ENCODE measurements at places on chromosomes 2 and 18. TPM values are rescaled to one million over a fixed set of nuclear protein-coding genes. Genes with fewer than 3 reads are reported as not detected.

The BCL11A gene
- 0.11 TPM for total RNA-seq

The CYS1 gene
- total RNA-seq = 13.8 TPM

The LRRTM4 gene
- not detected for total RNA-seq

The PPP1R7 gene
- total RNA-seq = 4.2 TPM

The CXCR1 gene
- total RNA-seq = not detected

The SPP2 gene
- total RNA-seq = not detected

- H3K27me3 ChIP-seq = no peaks in the 10 kb centered on the region
- H3K27ac ChIP-seq = no peak overlapping the region
- H3K4me3 ChIP-seq = no peak overlapping the region
- H3K4me1 ChIP-seq = no peaks in the 10 kb centered on the region
Measured at GRCh38 chr2:25966531-25967270, 15.6 kb downstream of the KIF3C start.

- no peaks in the 10 kb centered on the region for H3K36me3 ChIP-seq
- no peak overlapping the region for H3K4me3 ChIP-seq
- no peak overlapping the region for H3K27ac ChIP-seq
- DNase-seq = no peak
- no peaks in the 10 kb centered on the region for H3K27me3 ChIP-seq
Measured at GRCh38 chr2:134603966-134604365, 114.8 kb downstream of the TMEM163 start.

DNA sequence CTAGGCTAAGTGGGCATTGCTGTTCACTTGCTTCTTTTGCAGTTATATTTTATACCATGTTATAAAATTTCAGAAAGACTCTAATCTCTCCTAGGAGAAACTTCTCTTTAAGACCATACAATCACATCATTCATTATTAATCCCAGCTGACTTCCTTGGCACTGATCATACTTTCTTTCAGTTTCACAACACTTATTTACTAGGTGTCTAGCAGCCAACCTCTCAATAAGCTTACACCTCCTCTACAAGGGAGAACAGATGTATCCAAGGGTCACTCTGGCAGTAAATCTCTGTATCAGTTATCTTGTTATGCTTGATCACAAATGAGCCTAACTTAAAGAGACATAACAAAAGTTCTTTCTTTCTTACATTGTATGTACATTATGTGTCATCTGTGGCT lies 69.8 kb upstream of the EPB41L5 start:
- DNase-seq = no peak
- no peaks in the 10 kb centered on the region for H3K27me3 ChIP-seq
- no peak overlapping the region for H3K4me3 ChIP-seq
- no peak overlapping the region for H3K27ac ChIP-seq
- H3K36me3 ChIP-seq = no peaks in the 10 kb centered on the region

DNA sequence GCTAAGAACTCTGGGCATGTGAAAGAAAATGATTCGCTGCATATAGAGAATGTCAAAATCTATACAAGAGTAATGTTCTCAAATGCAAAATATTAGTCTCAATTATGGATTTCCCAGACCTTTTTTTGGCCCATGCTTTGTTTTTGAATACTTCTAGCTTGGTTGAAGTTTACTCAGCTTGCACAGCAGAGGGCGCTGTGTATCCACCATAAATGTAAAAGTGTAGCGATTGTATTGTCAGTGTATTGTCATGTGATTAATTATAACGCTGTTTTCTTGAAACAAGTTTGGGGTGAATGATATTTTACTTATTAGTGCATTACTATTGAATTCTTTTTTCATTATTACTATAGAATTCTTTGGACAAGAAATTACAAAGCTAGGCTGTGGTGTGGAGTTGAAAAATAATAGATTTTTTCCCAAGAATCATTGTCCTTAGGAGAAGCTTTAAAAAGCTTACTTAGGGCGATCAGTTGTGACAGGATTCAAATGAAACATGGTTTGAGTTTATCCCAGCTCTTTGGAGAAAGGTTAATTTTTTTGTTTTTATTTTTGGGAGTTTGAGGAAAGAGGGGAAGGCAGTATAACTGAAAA lies 98.3 kb downstream of the PIK3C3 start:
- H3K27ac ChIP-seq = no peak overlapping the region
- H3K27me3 ChIP-seq = no peaks in the 10 kb centered on the region
- H3K4me3 ChIP-seq = no peak overlapping the region
- H3K4me1 ChIP-seq = no peaks in the 10 kb centered on the region
- no peak for DNase-seq
- H3K36me3 ChIP-seq = peaks cover 11% of the 10 kb centered on the region

GRCh38 chr2:19818543-19818942 lies 83.2 kb downstream of the TTC32 start:
- no peak overlapping the region for H3K4me3 ChIP-seq
- peaks cover 12% of the 10 kb centered on the region for H3K4me1 ChIP-seq
- no peaks in the 10 kb centered on the region for H3K27me3 ChIP-seq
- peak overlapping the region; percentile 6 for H3K27ac ChIP-seq
- H3K36me3 ChIP-seq = no peaks in the 10 kb centered on the region
- DNase-seq = no peak

DNA sequence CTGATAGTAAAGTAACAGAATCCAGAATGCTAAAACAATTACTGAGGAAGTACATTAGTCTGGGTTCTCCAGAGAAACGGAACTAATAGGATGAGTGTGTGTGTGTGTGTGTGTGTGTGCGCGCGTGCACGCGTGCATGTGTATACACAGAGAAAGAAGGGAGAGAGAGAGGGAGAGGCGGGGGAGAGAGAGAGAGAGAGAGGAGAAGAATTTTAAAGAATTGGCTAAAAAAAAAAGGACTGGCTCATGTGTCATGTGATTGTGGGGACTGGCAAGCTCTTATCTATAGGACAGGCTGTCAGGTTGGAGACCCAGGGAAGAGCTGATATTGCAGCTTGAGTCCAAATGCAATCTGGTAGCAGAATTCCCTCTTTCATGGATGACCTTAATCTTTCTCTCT lies 976.2 kb upstream of the CDH2 start:
- H3K27ac ChIP-seq = no peak overlapping the region
- H3K36me3 ChIP-seq = no peaks in the 10 kb centered on the region
- no peaks in the 10 kb centered on the region for H3K27me3 ChIP-seq
- no peak overlapping the region for H3K4me3 ChIP-seq

DNA sequence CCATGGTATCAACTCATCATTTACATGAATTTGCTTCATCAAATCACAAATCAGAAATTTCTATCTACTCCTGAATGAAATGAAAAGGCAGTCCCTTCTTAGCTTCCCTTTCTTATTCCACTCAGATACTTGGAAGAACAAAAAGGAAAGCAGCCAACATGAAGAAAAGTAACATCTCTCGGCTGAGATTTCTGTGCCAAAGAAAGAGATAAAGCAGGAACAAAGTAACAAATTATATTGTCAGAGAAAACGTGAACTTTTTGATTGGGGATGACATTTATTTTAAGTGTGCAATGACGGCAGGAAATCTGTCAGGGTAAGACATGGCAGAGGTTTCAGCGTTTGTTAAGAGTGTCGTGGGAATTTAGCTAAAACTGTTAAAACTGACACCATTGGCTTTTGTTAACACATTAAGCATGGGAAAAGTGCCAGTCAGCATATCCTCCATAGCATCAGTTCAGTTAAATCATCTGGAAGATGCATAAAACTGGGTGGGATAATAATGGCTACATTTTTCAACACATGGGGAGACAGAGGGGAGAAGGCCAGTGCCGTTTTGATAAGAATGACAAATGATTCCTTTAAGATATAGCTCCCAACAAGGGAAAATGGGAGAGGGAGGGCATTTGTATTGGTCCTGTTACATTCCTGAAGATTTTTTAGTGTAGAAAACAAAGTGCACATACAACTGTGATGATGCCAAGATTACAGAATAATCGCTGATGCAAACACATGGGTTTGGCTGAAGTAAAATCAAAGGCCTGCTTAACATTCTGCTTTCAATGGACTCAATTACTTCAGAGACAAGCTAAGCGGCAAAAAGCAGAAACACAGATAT lies 211.6 kb downstream of the ZNF521 start:
- H3K4me3 ChIP-seq = no peak overlapping the region
- DNase-seq = no peak
- no peaks in the 10 kb centered on the region for H3K36me3 ChIP-seq
- H3K27me3 ChIP-seq = no peaks in the 10 kb centered on the region
- H3K27ac ChIP-seq = no peak overlapping the region
- H3K4me1 ChIP-seq = no peaks in the 10 kb centered on the region

- no peak overlapping the region for H3K27ac ChIP-seq
- H3K4me1 ChIP-seq = no peaks in the 10 kb centered on the region
- no peaks in the 10 kb centered on the region for H3K36me3 ChIP-seq
- H3K27me3 ChIP-seq = no peaks in the 10 kb centered on the region
- DNase-seq = no peak
Measured at GRCh38 chr18:75895135-75895534, 467.6 kb upstream of the SMIM21 start.

DNA sequence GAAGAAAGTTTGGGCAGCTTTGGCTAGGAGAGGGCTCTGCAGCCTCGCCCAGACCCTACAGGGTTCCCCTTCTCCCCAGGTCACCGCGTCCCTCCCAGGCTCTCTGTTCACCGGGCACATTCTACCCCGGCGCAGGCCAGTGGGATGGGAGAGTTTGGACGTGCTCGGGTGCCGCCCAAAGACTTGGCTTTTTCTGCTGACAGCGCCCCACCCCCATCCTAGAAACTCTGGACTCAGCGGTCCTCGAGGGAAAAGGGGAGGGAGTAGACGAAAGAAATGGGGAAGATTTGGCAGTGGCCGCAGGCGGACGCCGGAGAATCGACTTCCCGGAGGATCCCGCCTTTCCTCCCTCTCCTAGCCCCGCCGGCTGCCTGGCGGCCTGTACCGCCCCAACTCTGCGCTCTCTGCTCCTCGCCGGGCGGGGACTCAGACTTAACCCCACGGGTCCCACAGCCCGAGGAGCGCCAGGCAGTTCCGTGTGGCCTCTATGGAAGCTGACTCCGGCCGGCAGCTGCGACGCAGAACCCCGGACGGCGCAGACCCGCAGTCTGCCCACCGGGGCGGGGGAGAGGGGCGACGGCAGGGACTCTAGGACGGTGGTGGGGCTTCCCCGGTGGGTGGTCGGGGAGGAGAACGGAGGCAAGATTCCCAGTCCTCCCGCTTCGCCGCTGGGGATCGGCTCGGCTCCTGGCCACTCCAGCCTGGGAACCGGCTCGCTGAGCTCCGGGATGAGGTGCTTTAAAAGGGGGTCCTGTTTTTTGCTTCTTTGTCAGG lies 863 bp upstream of the SIX2 start:
- peak overlapping the region; percentile 91 for H3K27ac ChIP-seq
- no peaks in the 10 kb centered on the region for H3K27me3 ChIP-seq
- DNase-seq = peak; percentile 90

DNA sequence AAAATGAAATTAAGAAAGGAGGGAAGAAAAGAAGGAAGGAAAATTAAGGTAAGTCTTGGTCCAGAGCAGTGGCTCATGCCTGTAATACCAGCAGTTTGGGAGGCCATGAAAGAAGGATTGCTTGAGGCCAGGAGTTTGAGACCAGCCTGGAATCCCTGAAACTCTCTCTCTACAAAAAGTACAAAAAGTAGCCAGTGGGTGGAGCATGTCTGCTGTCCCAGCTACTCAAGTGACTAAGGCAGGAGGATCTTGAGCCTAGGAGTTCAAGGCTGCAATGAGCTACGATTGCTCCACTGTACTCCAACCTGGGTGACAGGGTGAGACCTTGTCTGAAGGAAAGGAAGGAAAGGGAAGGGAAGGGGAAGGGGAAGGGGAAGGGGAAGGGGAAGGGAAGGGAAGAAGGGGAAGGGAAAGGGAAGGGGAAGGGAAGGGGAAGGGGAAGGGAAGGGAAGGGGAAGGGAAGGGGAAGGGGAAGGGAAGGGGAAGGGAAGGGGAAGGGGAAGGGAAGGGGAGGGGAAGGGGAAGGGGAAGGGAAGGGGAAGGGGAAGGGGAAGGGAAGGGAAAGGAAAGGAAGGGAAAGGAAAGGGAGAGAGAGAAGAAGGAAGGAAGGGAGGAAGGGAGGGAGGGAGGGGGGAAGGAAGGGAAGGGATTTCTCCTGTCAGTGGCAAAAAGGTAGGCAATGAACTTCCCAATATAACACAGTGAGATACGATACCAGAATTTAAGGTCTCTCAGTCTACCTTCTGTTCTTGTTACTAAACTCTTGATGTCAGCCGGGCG lies 412.8 kb downstream of the CMPK2 start:
- H3K27ac ChIP-seq = no peak overlapping the region
- no peaks in the 10 kb centered on the region for H3K36me3 ChIP-seq
- no peak for DNase-seq
- H3K4me3 ChIP-seq = no peak overlapping the region

- no peaks in the 10 kb centered on the region for H3K36me3 ChIP-seq
- H3K4me3 ChIP-seq = no peak overlapping the region
- no peak overlapping the region for H3K27ac ChIP-seq
Measured at GRCh38 chr2:27281442-27281841, 787 bp upstream of the TRIM54 start.

- H3K27me3 ChIP-seq = no peaks in the 10 kb centered on the region
- no peaks in the 10 kb centered on the region for H3K4me1 ChIP-seq
- no peaks in the 10 kb centered on the region for H3K36me3 ChIP-seq
- DNase-seq = no peak
- H3K27ac ChIP-seq = no peak overlapping the region
Measured at GRCh38 chr2:15259356-15259756, 301.8 kb downstream of the NBAS start.

DNA sequence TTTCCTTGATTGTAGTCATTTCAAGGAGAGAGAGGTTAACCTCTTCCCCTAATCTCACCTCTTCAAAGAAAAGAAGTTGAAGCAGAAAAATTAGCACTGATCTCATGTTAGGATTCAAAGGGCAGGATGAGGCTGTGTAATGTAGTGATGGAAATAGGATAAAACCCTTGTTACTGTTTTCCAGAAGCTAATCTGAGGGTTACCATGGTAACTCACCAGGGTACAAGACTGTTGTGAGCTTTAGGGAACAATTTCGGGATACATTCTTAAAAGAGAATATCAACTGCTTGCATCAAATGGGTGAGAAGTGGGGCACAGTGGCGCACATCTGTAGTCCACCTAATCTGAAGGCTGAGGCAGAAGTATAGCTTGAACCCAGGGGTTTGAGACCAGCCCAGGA lies 64.9 kb upstream of the SLC39A10 start:
- DNase-seq = no peak
- H3K4me3 ChIP-seq = no peak overlapping the region
- no peak overlapping the region for H3K27ac ChIP-seq
- H3K27me3 ChIP-seq = no peaks in the 10 kb centered on the region

DNA sequence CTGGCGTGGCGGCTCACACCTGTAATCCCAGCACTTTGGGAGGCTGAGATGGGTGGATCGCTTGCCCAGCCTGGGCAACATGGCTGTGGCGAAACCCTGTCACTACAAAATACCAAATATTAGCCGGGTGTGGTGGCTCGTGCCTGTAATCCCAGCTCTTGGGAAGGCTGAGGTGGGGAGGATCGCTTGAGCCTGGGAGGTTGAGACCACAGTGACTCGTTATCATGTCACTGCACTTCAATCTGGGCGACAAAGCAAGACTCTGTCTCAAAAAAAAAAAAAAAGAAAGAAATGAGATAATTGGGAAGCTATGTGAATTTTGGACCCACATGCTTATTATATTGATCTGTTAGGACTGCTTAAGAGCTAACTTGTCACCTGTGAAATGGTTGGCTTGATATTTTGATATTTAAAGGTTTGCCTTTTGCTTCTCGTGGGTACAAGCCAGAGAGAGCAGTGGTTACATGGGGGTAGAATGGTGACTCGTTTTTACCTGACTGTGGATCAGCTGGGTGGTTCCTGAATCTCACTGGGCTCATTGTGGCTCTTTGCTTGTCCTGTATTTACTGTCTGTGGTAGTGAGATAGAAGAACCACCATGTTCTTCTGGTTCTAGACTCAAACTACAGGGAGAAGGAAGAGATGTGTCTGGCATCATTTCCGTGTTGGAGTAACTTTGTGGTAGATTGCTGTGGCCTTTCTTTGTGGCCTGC lies 28.9 kb downstream of the ZNF532 start:
- peaks cover 47% of the 10 kb centered on the region for H3K4me1 ChIP-seq
- peak overlapping the region; percentile 79 for H3K27ac ChIP-seq
- H3K4me3 ChIP-seq = no peak overlapping the region
- H3K27me3 ChIP-seq = no peaks in the 10 kb centered on the region
- DNase-seq = no peak
